ENCODE measurements at places on chromosomes 6 and 20. TPM values are rescaled to one million over a fixed set of nuclear protein-coding genes. Genes with fewer than 3 reads are reported as not detected.

SLC44A4 gene
- 1.5 TPM for total RNA-seq

SEL1L2 gene
- not detected for total RNA-seq

CD109 gene
- total RNA-seq, result 67.4 TPM

MLN gene
- total RNA-seq, result not detected

PGM3 gene
- 66.7 TPM for total RNA-seq

TMEM200A gene
- 30.9 TPM for total RNA-seq

TBP gene
- 20.5 TPM for total RNA-seq

HRH3 gene
- not detected for total RNA-seq

HCK gene
- total RNA-seq, result not detected

TCF15 gene
- not detected for total RNA-seq

SAPCD1 gene
- 2.7 TPM for total RNA-seq

SFTA2 gene
- total RNA-seq, result not detected

C20orf204 gene
- total RNA-seq, result 1.7 TPM

BPI gene
- total RNA-seq, result 0.29 TPM

KIFC1 gene
- total RNA-seq, result 125 TPM

IRAK1BP1 gene
- 5.3 TPM for total RNA-seq

TRIM31 gene
- total RNA-seq, result not detected

ARFGEF3 gene
- 0.20 TPM for total RNA-seq

TUBB2A gene
- total RNA-seq, result 265 TPM

ZBTB2 gene
- 20.7 TPM for total RNA-seq
